Stimulated activated CD8-positive, alpha-beta memory T cell treated with anti-CD3 and anti-CD28 coated beads, Interleukin-4, amount 100 ng/mL, for 1 hour (primary cell): ENCODE measurements at places on chromosomes 13 and 19.

DNA sequence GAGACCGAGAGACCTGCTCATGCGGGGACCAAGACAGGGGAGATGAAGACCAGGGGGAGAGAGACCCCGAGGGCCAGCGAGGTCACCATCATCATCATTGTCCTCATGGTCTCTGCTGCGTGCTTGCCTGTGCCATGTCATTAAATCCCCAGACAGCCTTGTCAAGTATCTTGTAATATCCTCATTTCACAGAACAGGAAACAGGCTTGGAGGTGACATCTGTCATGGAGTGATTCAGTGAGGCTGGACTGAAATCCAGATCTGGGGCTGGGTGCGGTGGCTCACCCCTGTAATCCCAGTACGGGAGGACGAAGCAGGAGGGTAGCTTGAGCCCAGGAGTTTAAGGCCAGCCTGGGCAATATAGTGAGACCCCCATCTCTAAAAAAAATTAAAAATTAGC is 5.9 kb upstream of the NANOS2 start:
- no peak for DNase-seq

DNA sequence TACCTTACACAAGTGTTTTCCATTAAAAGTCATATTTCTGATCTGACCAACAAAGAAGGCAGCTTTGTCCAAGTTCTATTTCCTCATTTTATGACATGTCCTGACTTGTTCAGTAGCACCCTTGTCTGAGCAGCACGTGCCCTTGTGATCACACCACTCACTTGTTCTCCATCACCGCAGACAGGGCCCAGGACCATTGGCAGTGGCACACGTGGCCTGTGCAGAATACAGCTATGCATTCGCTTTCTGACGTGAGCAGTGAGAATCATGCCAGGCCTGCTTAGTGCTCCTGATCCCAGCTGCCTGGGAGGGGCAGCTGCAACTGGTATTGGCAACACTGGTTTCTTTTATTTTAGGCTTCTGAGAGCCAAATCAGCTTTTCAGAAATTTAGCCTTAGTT is 134.2 kb downstream of the FRY start:
- DNase-seq = no peak

GRCh38 chr19:45428384-45429231 is 4.9 kb upstream of the ERCC1 start:
- no peak for DNase-seq

- no peak for DNase-seq
These were observed 51.2 kb upstream of the EEF1AKMT1 start for GRCh38 chr13:20824762-20825476.

GRCh38 chr13:45362939-45363338 is 22.0 kb upstream of the TPT1 start:
- DNase-seq = no peak

DNA sequence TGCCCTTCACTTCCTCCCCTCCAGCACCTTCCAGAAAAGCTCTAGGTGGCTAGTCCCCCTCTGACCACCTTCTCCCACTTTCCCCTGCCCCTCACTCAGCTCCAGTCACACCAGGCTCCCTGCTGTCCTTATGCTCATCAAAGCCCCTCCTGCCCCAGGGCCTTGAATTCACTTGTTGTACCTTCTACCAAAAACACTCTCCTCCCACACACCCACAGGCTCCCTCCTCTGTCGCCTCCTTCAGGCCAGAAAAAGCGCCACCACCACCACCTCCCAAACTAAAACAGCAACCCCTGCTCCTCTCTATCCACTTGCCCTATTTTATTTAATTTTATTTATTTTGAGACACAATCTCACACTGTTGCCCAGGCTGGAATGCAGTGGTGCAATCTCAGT is 4.8 kb upstream of the CEACAM16 start:
- DNase-seq = no peak

DNA sequence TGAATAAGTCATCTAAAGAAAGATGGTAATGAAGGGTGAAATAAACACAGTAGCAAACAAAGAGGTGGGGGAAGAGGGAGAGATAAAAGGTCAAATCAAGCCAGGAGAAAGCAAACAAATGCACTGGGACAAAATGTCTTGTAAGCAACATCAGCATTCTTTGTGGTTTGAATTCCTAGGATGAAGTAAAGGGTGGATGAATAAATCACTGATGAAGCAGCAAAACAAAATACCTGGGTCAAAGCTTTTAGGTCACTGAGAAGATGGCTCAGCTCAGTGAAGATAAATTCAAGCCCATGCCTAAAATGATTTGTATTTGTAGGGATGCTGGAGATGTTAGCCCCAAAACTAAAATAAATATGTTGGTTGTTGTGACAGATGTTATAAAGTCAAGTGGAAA is 86.5 kb upstream of the FBXL3 start:
- DNase-seq = no peak

GRCh38 chr19:50507376-50507775 is 3.6 kb downstream of the JOSD2 start:
- DNase-seq = no peak

- no peak for DNase-seq
These were observed 1692.0 kb downstream of the SLITRK5 start for GRCh38 chr13:89363144-89363543.

GRCh38 chr19:7733376-7733775 is 1.5 kb upstream of the CLEC4G start:
- no peak for DNase-seq

GRCh38 chr13:45339867-45340266 is 1.1 kb downstream of the TPT1 start:
- DNase-seq = no peak

DNA sequence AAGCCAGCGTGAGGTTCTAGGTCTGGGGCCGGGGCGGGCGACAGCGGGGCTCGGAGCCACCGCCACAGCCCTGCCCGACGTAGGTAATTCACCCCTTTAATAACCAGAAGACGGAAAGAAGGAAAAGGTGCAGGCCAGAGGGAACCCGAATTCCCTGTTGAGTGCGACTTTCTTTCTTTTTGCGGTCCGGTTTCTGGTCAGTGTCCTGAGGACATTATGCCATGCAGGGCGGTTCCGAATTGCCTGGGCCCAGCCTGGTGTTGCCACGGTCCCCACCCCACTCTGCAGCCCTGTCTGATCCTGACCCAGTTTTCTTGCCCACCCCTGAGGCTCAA is 18.4 kb upstream of the TFDP1 start:
- no peak for DNase-seq

DNA sequence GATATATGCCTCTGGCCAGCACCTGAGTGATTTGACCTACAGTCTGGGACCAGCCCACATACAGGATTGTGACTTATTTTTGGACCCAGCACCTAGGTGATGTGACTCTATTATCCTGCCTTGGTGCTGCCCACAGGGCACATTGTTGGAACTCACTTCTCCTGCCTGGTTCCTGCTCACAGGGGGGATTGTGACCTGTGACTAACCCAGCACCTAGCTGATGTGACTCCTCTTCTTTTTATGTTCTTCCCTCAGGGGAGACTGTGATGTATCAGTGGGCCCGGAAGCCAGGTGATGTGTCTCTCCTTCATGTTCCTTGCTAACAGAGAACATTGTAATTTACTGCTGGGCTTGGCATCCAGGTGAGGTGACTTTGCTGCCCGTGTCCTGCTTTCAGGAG is 63.0 kb upstream of the ZNF724 start:
- no peak for DNase-seq

- no peak for DNase-seq
These were observed 30.1 kb upstream of the OBI1 start for GRCh38 chr13:78689011-78689410.

- DNase-seq = no peak
These were observed 27.0 kb upstream of the HNRNPA1L2 start for GRCh38 chr13:52615134-52615801.

DNA sequence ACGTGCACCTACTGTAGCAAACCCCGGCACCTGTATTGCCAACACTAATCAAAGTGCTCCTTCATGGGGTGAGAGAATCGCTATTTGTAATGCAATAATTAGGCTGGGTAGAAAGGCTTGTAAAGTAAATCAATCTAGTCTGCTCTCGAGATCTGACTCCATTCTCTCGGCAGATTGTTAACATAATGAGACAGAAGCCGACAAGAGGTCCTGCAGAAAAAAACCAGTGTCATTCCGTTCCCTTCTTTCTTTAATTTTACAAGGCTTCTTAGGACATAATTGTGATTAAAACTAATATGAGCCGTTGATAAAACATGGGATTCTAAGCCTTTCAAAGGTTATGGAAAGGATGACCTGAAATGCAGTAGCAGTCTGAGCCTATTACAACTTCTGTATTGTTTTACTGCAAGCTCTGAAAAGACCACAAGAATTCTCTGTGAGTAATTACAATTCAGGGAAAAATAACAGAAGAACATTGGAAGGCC is 530.0 kb downstream of the PCDH9 start:
- DNase-seq = no peak

- no peak for DNase-seq
These were observed 1.0 kb upstream of the ZBTB32 start for GRCh38 chr19:35703343-35703742.

DNA sequence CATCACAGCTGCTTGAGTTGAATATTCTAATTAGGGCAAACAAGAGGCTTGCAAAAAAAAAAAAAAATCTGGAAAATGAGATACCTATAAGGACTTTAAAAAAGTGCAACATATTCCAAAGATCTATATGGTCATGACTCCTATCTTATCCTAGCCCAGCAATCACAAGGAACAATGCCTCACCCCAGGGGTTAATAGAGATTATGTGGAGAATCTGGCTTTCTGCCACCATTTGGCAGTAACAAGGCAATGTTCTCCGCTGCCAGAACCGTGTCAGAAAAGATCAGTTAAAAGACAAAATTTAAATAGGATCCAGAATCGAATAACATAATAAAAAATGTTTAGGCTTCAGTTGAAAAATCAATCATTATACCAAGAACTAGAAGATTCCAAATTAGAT is 1643.2 kb upstream of the PRR20A start:
- no peak for DNase-seq

DNA sequence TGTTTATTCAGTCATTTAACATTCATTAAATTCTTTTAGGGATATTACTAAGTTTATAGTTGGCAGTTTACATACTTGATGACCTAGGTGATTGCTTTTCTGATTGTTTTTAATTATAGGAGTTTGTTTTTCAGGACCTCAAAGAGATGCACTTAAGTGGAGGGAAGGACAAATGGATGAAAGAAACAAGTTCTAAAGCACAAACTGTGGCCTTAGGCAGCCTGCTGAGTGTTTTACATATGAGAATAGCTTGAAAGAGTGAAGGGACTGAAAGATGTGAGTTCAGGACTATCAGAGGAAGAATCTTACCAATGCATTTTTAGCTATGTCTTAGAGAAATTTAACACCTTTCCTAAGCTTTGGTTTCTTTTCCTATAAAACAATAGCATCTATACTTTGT is 402.6 kb downstream of the KLF12 start:
- DNase-seq = no peak

DNA sequence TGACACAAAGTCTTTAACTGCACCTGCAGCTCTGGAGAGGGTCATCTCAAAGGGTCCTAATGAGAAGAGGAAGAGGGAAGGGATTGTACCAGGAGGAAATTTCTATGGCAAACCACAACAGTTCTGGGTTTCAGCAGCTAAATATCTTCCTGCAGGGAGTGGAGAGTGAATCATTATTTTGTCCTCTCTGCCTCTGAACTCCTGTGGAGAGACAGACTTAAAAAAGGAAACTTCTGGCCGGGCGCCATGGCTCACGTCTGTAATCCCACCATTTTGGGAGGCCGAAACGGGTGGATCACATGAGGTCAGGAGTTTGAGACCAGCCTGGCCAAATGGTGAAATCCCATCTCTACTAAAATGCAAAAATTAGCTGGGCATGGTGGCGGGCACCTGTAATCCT is 16.9 kb upstream of the C1QTNF9 start:
- no peak for DNase-seq

DNA sequence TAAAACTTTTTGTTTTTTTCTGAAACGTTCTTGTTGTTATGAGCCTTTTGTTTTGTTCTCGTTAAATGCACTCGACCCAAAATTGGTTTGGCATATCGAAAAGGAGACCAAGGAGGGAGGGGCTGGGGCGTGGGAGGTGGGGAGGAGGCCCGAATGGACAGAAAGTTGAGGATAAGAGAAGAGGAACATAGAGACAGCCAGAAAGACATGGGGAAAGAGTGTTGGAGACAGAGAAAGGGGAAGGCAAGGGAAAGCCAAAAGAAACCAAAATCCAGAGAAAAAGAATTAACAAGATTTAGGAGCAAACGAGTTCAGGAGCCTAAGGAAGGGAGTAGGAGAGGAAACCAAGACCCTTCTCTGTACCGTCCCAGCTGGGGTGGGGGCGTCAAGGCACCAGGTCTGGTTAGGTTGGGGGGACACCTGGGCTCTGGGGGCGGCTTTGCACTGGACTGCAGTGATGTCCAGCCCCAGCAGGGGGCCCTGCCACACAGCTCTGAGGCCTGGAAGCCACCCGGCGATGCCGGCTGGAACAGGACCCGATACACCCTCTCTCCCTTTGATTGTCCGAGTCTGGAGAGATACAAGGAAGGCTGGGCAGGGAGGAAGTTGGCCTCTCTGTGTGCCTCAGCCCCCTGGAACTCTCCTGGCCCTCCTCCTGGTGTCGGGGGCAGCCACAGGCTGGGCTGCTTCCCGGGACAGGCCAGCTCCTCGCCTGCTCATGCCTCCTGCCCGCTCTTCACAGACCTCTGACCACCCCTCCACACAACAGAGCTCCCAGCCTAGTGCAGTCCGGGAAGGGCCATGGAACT is 11.6 kb upstream of the ASF1B start:
- peak; percentile 29 for DNase-seq

DNA sequence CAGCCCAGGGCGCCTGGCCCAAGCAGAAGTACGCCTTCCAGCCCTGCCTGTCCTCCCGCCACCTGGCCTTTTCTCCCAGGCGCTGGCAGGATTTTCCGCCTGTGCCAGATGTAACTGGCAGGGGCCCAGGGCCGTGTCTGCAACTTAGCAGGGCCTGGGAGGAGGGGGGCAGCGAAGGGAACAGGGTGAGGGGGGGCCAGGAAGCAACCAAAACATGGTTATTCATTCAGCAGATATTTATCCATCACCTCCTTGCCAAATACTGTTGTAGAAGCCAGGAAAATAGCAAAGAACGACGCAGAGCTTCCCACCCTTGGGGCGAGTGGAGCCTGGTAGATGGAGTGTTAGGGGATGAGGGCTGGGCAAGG is 5.6 kb downstream of the TLE6 start:
- DNase-seq = no peak

GRCh38 chr19:17333611-17334413 is 843 bp downstream of the ANO8 start:
- DNase-seq = no peak

GRCh38 chr19:31427857-31428256 is 78.6 kb upstream of the TSHZ3 start:
- no peak for DNase-seq

DNA sequence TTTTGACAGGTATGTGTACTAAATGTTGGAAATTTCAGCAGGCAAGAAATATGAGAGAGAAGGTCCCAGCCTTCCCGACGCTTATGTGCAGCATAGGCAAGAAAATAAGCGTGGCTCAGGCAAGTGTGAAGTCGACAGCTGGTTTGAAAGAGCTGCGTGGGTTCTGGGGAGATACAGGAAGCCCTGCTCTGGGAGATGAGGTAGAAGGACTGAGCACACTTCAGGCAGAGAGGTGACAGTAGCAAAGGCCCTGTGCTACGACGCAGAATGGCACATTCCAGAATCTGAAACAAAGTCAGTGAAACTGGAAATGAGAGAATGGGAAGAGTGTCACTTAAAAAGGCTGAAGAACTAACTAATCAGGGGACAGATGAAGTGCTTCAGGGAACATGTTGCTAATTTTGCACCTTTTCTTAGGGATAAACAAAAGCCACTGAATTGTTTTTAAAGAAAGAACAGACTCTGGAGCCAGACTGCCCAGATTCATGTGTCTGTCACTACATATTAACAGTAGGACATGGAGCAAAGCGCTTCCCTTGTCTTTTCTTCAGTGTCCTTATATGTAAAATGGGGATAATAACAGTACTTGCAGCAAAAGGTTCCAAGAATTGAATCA is 160.1 kb downstream of the SPRY2 start:
- no peak for DNase-seq

GRCh38 chr13:75541287-75541686 is 3.6 kb upstream of the COMMD6 start:
- no peak for DNase-seq
